ENCODE measurements at places on chromosomes 3 and 15. TPM values are rescaled to one million over a fixed set of nuclear protein-coding genes. Genes with fewer than 3 reads are reported as not detected.

GRCh38 chr3:98530676-98531075 is 1.1 kb upstream of the GPR15 start:
- DNase-seq, result no peak

- no peak for DNase-seq
Measured at GRCh38 chr3:115211810-115212492, 64.9 kb upstream of the ZBTB20 start.

DNA sequence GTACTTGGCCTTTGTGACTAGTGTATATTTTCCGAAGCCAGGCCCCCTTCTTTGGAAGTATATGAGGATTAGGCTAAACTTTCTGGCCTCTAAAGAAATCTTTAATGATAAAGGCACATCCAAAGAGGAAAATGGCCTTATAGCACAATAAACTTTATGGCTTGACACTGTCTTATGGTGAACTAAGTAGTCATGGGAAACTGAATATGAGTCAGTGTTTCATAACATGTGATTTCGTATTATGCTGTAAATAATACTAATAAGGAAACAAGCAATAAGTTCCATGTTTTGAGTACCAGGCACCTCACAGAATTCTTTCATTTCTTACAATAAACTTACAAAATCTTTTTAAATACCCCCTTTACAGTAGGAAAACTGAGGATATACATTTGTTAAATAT is 8.2 kb downstream of the ZPLD1 start:
- DNase-seq, result no peak

RNU5B-1 gene
- total RNA-seq, result not detected

LRRN1 gene
- 0.20 TPM for total RNA-seq

- DNase-seq, result no peak
Measured at GRCh38 chr3:14647976-14648955, 3.3 kb upstream of the CCDC174 start.

ABCC5 gene
- 34.3 TPM for total RNA-seq

DNA sequence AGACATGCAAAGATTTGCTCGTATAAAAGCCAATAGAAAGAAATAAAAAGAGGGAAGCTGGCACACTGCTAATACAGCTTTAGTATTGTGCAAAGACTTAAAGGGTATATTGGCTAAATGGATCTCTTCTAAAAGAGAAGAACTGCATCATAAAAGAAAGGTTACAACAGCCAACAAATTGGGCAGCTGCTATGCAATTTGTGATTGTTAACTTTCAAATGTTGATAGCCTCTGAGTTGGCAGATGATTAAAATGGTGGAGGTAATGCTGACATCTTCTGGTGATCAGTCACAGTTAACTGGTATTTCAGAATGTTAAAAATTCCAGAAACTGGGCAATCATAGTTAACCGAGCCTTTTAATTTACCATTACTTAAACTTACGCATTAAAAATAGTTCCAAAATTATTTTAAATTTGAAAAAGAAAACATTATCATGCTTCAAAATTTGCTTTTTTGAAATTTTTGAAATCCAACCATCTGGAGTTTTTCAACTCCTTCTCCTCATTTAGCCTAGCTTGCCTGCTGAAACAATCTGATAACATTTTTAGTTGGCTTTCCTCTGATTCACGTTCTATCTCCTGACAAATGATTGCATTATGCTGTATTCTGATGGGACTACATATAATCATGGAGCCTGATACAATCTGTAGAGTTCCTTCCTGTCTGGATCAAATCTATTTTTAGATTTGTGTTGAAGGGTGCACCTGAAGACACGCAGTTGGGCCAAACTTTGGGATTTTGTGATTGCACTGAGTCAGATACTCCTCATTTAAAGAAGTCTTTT is 144.0 kb upstream of the PDZRN3 start:
- DNase-seq, result no peak

DNA sequence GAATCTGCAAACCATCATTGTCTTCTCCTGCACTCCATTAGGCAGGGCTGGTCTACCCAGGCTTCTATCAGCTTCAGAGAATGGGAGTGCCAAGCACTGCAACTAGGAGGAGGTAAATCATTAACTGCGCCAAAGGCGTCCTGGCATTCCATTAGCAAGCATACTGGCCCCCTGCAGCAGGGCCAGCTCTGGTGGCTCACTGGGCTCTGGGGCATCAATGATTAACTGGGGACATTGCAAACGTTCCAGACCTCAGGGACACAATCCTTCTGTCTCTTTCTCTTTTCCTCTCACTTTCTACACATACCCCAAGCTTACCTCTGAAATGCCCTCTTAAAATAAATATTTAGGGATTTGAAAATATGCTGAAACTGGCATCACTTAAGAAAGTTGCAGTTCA is 129.0 kb downstream of the MYLK start:
- DNase-seq, result no peak

GRCh38 chr15:73806698-73807483 is 53.7 kb upstream of the INSYN1 start:
- DNase-seq, result no peak

DNA sequence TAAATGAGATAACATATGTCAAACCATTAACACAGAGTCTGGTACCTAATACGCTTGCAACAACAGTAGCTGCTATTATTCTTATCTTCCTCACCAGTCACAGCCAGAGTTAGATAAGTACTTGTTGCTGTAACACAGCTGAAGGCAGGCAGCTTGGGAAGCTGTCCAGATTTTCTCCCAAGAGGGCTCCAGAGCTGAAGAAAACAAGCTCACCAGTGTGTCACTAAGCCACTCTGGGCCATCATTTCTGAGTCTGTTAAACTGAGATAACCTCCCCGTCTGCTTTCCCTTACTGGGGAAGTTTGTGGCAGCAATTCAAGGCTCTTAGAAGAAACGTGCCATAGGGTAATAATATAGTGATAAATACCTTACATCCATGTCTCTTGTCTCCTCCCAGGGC is 226.3 kb downstream of the TAFA4 start:
- DNase-seq, result no peak

DNA sequence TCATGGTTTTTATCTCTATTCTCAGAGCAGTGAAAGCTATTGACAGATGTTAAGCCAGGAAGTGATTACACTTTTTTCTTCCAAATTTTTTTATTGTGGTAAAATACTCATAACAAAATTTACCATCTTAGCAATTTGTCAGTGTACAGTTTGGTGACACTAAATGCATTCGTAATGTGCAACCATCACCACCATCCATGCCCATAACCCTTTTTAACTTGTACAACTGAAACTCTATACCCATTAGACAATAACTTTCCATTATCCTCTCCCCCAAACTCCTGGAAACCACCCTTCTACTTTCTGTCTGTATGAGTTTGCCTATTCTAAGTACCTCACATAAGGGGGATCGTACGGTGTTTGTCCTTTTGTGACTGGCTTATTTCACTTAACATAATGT is 15.1 kb upstream of the POMGNT2 start:
- DNase-seq, result no peak

- DNase-seq, result no peak
Measured at GRCh38 chr15:33701304-33701696, 267.0 kb upstream of the CHRM5 start.

- no peak for DNase-seq
Measured at GRCh38 chr3:189834462-189834861, 203.3 kb downstream of the TP63 start.

ACAD11 gene
- 25.1 TPM for total RNA-seq

NR2F2 gene
- total RNA-seq, result 0.38 TPM

GRCh38 chr3:156674911-156675829 is 780 bp downstream of the TIPARP start:
- DNase-seq, result peak; percentile 38

ENTPD3 gene
- total RNA-seq, result not detected

CHRNA5 gene
- total RNA-seq, result 0.57 TPM

PP2D1 gene
- total RNA-seq, result not detected

GRCh38 chr3:10010421-10010877 is 15.8 kb upstream of the FANCD2 start:
- no peak for DNase-seq

- no peak for DNase-seq
Measured at GRCh38 chr15:88745696-88746095, 57.5 kb upstream of the ACAN start.

- no peak for DNase-seq
Measured at GRCh38 chr3:42439261-42440115, 29.1 kb upstream of the LYZL4 start.

B2M gene
- total RNA-seq, result 5,457 TPM

MKRN3 gene
- 2.0 TPM for total RNA-seq

DNA sequence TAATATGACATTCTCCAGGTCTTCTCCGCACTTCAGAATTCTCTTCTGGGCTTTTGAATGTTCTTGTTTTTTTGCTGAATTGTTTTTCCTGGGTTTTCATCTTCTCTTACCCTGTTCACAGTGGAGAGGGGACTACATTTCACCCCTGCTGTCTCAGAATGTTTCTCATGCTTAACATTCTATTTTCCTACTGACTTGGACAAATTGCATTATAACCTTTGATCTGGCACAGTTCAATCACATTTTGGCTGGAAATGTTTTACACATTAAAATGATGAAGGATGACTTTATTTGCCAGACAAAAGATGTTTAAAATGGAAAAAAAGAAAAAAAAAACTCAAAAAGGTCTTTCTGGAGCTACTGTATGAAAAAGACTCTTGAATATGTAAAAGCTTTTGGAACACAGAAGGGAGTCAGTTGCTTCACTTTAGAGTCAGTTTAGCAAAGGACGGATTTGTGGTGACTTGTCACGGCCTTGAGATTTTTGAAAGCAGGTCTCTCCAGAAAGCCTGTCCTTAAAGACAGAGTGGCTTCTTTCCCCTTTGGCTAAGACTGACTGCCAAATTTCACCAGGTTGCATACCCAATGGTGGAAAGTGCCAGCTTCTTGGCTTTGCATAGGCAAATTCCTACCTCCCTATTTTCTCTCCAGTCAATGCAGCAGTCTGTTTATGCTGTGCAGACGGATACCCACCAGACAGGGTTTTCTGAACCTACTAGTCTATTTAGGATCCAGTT is 401.0 kb upstream of the TBL1XR1 start:
- DNase-seq, result no peak

DNA sequence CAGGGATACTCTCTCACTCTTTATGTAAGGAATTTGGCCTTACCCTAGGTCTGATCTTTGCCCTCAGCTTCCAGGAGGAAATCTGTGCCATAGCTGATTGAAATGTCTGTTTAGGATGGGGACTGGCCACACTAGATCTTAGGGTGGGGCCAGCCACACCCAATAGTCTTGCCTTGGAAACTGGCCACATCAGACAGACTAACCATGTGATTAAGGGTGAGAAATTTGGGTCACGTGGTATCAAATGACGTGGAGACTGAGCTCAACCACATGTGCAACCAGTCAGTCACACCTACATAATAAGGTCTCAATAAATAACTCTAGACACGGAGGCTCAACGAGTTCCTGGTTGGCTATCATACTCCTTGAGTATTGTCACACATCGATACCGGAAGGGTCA is 113.5 kb downstream of the CNTN3 start:
- DNase-seq, result no peak

GRCh38 chr3:71859123-71859519 is 74.2 kb upstream of the PROK2 start:
- peak; percentile 13 for DNase-seq

ATP2B2 gene
- not detected for total RNA-seq

ALG1L2 gene
- total RNA-seq, result 1.5 TPM

TMEM212 gene
- total RNA-seq, result not detected

- no peak for DNase-seq
Measured at GRCh38 chr3:112874725-112875124, 28.1 kb upstream of the CD200R1L start.

DNA sequence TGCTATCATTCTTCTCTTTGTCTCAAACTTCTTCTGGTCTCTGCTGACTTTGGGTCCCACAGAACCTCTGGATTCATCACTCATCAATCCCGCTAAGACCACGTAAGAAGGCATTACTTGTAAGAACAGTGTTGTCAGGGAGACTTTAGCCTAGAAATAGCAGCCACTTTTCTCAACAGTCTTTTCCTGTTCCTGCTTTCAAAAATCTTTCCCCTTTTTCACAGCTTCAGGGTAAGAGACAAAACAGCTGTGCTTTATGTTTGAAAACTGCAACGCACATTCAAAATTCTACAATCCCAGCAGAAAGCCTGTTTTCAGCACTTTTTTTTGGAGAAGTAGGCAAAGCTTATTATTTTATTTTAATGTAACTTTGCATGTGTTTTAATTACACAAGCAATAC is 42.0 kb upstream of the FAM98B start:
- no peak for DNase-seq

CISH gene
- total RNA-seq, result 190 TPM

DNA sequence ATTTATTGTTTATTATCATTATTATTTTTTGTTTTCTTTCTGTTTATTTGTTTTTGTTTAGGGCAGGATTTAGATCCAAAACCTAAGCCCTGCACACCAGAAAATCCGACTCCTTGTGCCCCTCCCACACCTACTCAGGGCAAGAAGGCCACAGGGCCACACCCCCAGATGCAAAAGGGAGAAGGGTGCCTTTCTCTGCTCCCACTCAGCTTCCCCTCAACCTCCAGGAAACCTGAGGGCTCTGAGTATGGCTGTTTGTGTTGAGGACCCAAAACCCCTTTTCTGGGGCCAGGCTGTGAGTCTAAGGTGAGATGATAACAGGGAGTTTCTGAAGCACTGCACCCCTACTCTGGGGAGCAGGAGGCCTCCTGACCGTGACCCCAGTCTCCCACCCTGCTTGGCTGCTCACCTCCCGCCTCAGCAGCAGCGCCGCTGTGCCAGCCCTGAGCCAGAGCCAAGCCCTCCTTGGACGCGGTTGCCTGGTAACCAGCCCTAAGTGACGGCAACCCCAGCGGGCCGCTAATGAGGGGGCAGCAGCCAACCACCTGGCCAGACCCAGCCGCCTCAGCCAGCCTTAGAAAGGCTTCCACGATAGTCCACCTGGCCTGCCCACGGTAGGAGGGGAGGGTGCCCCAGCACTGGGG is 6.4 kb upstream of the C15orf39 start:
- DNase-seq, result no peak

- no peak for DNase-seq
Measured at GRCh38 chr3:43956945-43957344, 266.2 kb downstream of the ABHD5 start.

DNA sequence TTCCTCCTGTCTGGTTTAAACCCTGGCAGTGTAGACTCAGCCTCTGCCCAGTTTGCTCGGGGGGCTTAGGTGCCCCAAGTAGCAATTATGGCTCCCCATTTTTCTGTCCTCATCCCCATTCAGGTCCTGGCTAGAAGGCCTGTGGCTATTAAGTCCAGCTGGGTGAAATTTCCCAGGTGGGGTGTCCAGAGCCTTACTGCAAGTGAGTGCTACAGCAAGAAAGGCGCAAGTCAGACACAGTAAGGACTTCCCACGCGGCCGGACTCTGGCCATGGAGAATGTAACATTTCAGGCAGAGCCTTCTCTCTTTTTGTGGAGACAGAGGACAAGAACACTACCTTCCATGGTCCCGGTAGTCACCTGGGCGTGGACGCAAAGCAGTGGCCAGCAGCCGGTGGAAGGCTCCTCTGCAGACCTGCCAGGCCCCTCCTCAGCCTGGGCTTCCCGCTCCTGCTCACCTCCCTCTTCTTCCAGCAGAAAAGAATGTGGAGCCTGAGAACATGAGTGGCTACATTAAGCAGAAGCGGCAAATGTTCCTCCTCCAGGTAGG is 23.3 kb downstream of the CFAP100 start:
- DNase-seq, result no peak

GRCh38 chr15:25715536-25716413 is 147.4 kb downstream of the ATP10A start:
- no peak for DNase-seq

Measured in T-cell (primary cell).